ENCODE measurements at places on chromosomes 13 and 19.

DNA sequence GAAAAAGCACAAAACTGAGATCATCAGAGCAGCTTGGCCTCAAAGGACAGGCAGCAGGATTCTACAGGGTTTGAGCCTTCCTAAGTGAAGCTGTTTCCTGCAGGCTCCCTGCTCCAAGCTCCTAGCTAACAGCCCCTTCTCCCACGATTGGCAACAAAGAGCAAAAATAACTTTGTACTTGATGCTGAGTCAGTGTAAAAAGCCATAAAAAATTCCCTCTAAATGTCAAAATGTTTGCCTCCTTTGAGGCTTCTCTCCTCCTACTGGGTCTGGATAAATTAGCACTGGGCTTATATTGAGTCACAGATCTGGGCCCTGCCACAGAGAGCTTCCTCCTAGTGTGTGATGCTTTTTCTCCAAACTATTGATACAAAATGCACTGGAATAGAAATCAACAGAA, 153.3 kb downstream of the TNFRSF19 start:
- DNase-seq = no peak

GRCh38 chr19:33291623-33292534, 10.5 kb downstream of the CEBPA start:
- no peak for DNase-seq

- peak; percentile 65 for DNase-seq
These were observed 11.0 kb downstream of the CYTH2 start for GRCh38 chr19:48480183-48480557.

DNA sequence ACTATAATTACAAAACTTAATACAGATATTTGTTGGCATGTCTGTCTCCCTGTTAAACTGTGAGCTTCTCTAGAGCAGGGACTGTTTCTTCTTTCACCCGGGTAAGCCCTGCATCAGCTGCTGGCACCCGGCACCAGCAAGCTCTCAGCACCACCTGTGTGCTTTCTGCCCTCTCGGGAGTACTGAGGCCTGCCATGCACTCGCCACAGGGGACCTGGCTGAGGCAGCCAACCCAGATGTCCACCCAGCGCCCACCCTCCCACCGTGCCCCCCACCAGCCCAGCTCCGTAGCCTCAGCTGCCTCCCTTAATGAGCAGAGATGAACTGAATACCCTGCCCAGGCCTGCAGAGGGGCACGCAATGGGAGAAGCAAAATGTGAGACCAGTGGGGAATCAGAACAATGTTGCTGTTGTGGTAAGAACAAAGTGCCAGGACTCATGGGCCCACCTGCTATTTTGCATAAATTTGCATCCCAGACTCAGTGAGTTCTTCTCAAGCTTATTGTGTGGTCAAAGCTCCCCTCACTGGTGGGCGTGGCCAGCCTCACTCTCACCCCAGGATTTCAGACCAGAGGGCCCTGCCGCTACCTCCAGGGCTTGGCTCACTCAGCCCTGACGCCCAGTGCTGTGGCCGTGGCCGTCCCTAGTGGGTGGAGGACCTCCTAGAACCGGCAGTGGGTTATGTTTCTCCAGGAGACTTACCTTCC, 14.6 kb upstream of the SERPINE3 start:
- DNase-seq = no peak

GRCh38 chr13:103471896-103472295, 405.7 kb upstream of the SLC10A2 start:
- no peak for DNase-seq

GRCh38 chr19:29804493-29804892, 7.3 kb upstream of the CCNE1 start:
- no peak for DNase-seq

GRCh38 chr13:23652909-23653726, 82.9 kb downstream of the TNFRSF19 start:
- no peak for DNase-seq

GRCh38 chr19:15252398-15253018, 20.3 kb upstream of the EPHX3 start:
- no peak for DNase-seq

- DNase-seq = no peak
These were observed 67.5 kb downstream of the B3GLCT start for GRCh38 chr13:31267126-31267784.

DNA sequence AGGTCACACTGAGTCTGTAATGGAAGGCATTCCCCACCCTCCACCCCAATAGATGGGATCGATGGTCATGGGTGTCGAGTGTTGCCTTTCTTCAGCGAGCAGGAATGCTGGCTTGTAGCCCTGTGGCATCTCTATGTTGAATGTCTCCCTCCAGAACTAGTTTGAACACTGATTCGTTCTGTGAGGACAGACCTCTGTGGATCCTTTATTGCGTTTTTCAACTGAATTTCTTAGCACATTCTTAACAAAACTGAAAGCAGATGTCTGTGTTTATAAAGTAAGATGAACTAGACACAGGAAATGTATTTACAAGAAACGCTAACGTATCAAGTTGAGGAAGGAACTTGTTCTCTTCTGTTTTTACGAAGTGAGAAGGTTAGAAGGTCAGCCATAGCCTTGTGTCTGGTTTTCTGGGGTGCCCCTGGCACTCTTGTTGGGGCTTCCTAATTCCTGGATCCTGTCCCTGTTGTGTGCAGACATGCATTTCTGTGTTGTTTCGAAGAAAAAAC, 36.8 kb upstream of the TM9SF2 start:
- DNase-seq = no peak

All from RWPE2 (cell line).